ENCODE measurements at places on chromosomes 4 and X. TPM values are rescaled to one million over a fixed set of nuclear protein-coding genes. Genes with fewer than 3 reads are reported as not detected.

Gene DCLK2
- not detected for total RNA-seq

Gene PLP2
- total RNA-seq = 72.9 TPM

Gene TTC29
- total RNA-seq = not detected

Gene ATP8A1
- total RNA-seq = 18.2 TPM

Gene ANXA10
- total RNA-seq = not detected

Gene ZNF41
- 10.7 TPM for total RNA-seq

Gene ATP2B3
- 0.05 TPM for total RNA-seq

Gene PABPC1L2B
- not detected for total RNA-seq

Gene EDA
- total RNA-seq = 1.6 TPM

Gene PNMA3
- total RNA-seq = 0.67 TPM

Gene PAK3
- not detected for total RNA-seq

GRCh38 chr4:140300271-140300970 lies 73.0 kb upstream of the SCOC start:
- H3K4me3 ChIP-seq = no peak overlapping the region
- no peaks in the 10 kb centered on the region for H3K4me1 ChIP-seq
- H3K27me3 ChIP-seq = peaks cover 7% of the 10 kb centered on the region
- H3K36me3 ChIP-seq = no peaks in the 10 kb centered on the region
- no peak for DNase-seq

- H3K36me3 ChIP-seq = no peaks in the 10 kb centered on the region
- H3K27ac ChIP-seq = no peak overlapping the region
- no peak overlapping the region for H3K4me3 ChIP-seq
- H3K27me3 ChIP-seq = peaks cover 2% of the 10 kb centered on the region
- no peaks in the 10 kb centered on the region for H3K4me1 ChIP-seq
Observed at GRCh38 chr4:144967161-144967560, 130.8 kb downstream of the ANAPC10 start.

- DNase-seq = no peak
- no peak overlapping the region for H3K4me3 ChIP-seq
Observed at GRCh38 chr4:123555233-123555806, 158.7 kb downstream of the SPRY1 start.

- peaks cover 4% of the 10 kb centered on the region for H3K4me1 ChIP-seq
- peaks cover 18% of the 10 kb centered on the region for H3K27me3 ChIP-seq
- DNase-seq = no peak
- peak within 1 kb of the TSS; percentile 73 for H3K4me3 ChIP-seq
- H3K36me3 ChIP-seq = no peaks in the 10 kb centered on the region
Observed at GRCh38 chrX:135421932-135422809, at the start of gene SMIM10L2A. TSS of gene SMIM10L2A (plus strand) at chrX:135421944. CDS start at chrX:135422132, 188 bp downstream.

GRCh38 chr4:175787948-175788347 lies 24.1 kb downstream of the GPM6A start:
- H3K4me3 ChIP-seq = no peak overlapping the region
- no peaks in the 10 kb centered on the region for H3K4me1 ChIP-seq
- peaks cover 2% of the 10 kb centered on the region for H3K27me3 ChIP-seq
- no peak for DNase-seq
- no peak overlapping the region for H3K27ac ChIP-seq

- no peak for DNase-seq
- no peak overlapping the region for H3K4me3 ChIP-seq
- no peaks in the 10 kb centered on the region for H3K4me1 ChIP-seq
- H3K27me3 ChIP-seq = no peaks in the 10 kb centered on the region
- H3K27ac ChIP-seq = no peak overlapping the region
- no peaks in the 10 kb centered on the region for H3K36me3 ChIP-seq
Observed at GRCh38 chr4:8502371-8502770, 61.8 kb downstream of the TRMT44 start.

- H3K36me3 ChIP-seq = no peaks in the 10 kb centered on the region
- peaks cover 2% of the 10 kb centered on the region for H3K27me3 ChIP-seq
- no peak overlapping the region for H3K4me3 ChIP-seq
- no peaks in the 10 kb centered on the region for H3K4me1 ChIP-seq
- no peak for DNase-seq
- no peak overlapping the region for H3K27ac ChIP-seq
Observed at GRCh38 chr4:114277690-114278089, 298.2 kb upstream of the ARSJ start.

DNA sequence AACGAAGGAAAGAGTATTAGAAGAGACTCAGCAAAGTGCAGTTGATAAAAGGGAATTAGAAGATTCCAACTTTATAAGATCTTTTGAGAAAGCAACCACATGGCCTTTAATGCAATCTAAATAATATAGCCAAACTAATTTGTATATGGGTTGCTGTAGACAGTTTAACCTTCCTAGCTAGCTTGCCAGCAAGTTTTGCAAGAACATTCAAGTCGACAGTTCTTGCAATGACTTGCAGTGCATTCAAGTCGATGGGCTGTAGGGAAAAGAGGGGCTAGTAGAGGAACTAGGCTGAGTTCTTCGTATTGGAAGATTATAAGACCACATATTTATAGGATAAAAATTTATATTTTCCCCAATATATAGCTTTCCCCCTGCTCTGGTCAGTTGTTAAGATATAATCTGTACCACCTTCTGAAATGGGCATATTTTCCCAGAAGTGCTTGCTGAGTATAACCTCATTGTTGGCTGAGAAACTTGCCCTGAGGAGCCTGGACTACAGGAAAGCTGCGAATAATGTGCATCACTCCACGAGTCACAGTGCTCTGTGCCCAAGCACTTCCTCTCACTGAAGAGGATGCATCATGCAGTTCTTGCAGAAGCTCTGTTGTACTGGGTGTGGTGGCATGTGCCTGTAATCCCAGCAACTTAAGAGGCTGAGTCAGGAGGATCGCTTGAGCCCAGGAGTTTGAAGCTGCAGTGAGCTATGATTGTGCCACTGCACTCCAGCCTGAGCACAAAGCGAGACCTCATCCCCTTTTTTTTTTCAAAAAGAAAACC lies 56.7 kb downstream of the DOCK11 start:
- DNase-seq = no peak
- peaks cover 19% of the 10 kb centered on the region for H3K4me1 ChIP-seq
- no peaks in the 10 kb centered on the region for H3K27me3 ChIP-seq
- H3K36me3 ChIP-seq = peaks cover 17% of the 10 kb centered on the region

DNA sequence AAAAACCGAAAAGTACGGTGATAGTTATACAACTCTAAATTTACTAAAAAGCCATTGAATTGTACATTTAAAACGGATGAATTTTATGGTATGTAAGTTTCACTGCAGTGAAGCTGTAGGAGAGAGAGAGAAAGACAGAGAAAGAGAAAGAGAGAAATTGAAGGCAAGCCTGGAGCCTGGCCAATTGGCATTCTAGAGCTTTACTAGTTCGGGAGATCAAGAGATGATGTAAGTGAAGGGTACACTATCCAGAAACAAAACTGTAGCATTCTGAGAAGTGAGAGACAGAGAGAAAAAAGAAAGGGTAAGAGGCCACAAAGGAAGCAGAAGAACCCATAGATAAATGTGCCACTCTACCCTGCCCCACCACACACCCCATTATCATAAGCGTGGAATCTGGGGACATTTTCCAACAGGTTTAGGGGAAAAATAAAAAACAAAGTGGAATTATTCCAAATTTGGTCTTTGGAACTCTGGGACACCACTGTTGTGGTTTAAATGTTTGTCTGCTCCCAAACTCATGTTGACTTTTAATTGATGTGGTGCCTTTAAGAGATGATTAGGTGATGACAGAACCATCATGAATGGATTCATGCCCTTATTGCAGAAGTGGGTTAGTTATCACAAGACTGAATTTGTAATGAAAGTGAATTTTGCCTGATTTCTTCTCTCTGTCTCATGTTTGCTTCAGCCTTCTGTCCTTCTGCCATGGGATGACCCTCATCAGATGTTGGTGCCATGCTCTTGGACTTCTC lies 123.0 kb upstream of the PLS3 start:
- H3K4me1 ChIP-seq = no peaks in the 10 kb centered on the region
- no peaks in the 10 kb centered on the region for H3K27me3 ChIP-seq
- no peak for DNase-seq
- H3K27ac ChIP-seq = no peak overlapping the region
- H3K36me3 ChIP-seq = no peaks in the 10 kb centered on the region
- no peak overlapping the region for H3K4me3 ChIP-seq

DNA sequence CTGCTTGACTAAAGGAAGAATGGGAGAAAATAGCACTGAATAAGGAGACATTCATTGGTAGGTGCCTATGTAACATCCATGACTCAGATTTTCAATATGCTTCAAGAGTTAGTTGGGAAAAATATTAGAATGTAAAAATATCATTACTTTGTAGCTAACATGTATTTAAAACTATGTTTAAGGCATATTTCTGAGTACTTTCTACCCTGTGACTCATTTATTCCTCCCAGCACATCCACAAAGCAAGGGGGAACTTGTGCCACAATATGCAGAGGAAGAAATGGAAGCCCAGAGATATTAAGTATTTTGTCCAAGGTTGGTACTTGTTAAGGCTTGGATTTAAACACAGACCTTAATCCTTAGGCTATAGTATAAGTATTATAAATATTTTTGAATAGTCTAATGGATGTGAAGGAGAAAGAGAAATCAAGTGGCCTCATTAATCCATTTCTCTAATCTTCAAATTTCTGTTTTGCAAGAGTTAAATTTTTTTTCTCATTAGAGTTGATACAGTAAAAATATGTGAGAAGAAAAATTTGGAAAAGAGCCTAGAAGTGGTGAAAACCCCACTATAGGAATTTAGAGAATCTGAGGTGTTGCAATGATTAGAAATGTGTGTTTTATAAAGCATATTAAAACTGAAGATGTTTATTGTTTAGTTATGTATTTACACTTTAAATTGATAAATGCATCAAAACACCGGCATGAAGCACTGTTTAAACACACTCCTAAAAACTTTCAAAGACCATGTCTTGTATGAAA lies 149.3 kb upstream of the GYPA start:
- H3K4me3 ChIP-seq = no peak overlapping the region
- H3K4me1 ChIP-seq = no peaks in the 10 kb centered on the region
- no peaks in the 10 kb centered on the region for H3K36me3 ChIP-seq
- no peaks in the 10 kb centered on the region for H3K27me3 ChIP-seq
- H3K27ac ChIP-seq = no peak overlapping the region

- no peaks in the 10 kb centered on the region for H3K4me1 ChIP-seq
- no peak for DNase-seq
- H3K27me3 ChIP-seq = no peaks in the 10 kb centered on the region
- no peak overlapping the region for H3K27ac ChIP-seq
- H3K36me3 ChIP-seq = no peaks in the 10 kb centered on the region
Observed at GRCh38 chrX:84078991-84079390, 109.0 kb downstream of the RPS6KA6 start.

- peak overlapping the region; percentile 85 for H3K4me3 ChIP-seq
- DNase-seq = no peak
- peaks cover 48% of the 10 kb centered on the region for H3K4me1 ChIP-seq
Observed at GRCh38 chr4:121698236-121698671, 1.5 kb upstream of the ANXA5 start.

- H3K36me3 ChIP-seq = peaks cover 4% of the 10 kb centered on the region
- no peak for DNase-seq
- H3K4me3 ChIP-seq = no peak overlapping the region
- no peak overlapping the region for H3K27ac ChIP-seq
- no peaks in the 10 kb centered on the region for H3K27me3 ChIP-seq
Observed at GRCh38 chr4:7787067-7787466, 152.6 kb downstream of the AFAP1 start.

- no peaks in the 10 kb centered on the region for H3K36me3 ChIP-seq
- H3K4me3 ChIP-seq = no peak overlapping the region
- no peaks in the 10 kb centered on the region for H3K4me1 ChIP-seq
- no peak for DNase-seq
Observed at GRCh38 chr4:147594578-147594977, 22.6 kb upstream of the TMEM184C start.

- peaks cover 88% of the 10 kb centered on the region for H3K27me3 ChIP-seq
- peaks cover 20% of the 10 kb centered on the region for H3K4me1 ChIP-seq
- no peaks in the 10 kb centered on the region for H3K36me3 ChIP-seq
- no peak overlapping the region for H3K4me3 ChIP-seq
- no peak for DNase-seq
- H3K27ac ChIP-seq = peak overlapping the region; percentile 20
Observed at GRCh38 chr4:153788051-153788412, 851 bp downstream of the SFRP2 start.

GRCh38 chr4:172411149-172411548 lies 597.9 kb downstream of the GALNTL6 start:
- no peak overlapping the region for H3K27ac ChIP-seq
- DNase-seq = no peak
- no peak overlapping the region for H3K4me3 ChIP-seq
- H3K36me3 ChIP-seq = no peaks in the 10 kb centered on the region
- H3K4me1 ChIP-seq = no peaks in the 10 kb centered on the region

DNA sequence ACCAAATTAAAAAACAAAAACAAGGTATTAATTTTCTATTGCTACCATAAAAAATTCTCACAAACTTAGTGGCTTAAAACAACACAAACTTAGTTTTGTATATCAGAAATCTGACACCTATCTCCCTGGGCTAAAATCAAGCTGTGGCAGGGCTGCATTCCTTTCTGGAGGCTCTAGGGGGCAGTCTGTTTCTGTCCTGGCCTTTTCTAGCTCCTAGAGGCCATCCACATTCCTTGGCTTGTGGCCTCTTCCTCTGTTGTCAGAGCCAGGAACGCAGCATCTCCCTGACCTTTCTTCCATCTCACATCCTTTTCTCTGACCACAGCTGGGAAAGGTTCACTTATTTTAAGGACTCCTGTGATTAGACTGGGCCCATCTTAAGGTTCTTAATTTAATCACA lies 38.9 kb upstream of the TLR2 start:
- no peak overlapping the region for H3K4me3 ChIP-seq
- H3K4me1 ChIP-seq = peaks cover 32% of the 10 kb centered on the region
- no peaks in the 10 kb centered on the region for H3K27me3 ChIP-seq
- no peak for DNase-seq
- no peak overlapping the region for H3K27ac ChIP-seq

- H3K27me3 ChIP-seq = no peaks in the 10 kb centered on the region
- no peak overlapping the region for H3K27ac ChIP-seq
Observed at GRCh38 chrX:147069926-147070325, 255.4 kb upstream of the CXorf51A start.

DNA sequence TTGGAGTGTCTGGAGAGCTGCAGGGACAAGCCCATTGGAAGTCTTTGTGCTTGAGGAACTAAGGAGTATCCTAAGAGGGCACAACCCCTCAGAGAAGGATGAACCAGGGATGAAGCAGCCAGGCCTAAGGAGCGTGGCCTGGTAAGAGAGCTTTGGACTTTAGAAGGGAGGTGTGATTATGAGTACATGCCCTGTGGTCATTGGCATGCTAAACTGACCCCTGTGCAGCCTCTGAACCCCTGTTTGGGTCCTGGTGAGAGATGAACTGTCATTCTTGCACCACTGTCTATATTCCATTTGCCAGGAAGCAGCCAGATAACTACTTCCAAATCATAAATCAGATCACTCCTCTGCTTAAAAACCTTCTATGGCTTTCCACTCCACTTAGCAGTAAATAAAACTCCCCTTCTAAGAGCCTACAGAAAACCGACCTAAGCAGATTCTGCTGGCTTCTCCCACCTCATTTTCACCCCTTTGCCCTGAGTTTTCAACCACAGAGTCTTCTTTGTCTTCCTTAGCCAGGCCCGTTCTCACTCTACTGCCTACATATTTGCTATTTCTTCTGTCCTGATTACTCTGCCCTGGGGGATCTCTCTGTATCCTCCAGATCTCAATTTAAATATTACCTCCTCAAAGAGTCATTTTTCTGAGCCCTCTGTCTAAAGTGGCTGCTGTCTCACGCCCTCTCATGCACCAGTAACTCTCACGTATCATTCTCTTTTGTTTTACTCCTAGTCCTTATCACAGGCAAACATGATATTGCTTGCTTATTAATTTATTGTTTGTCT lies 56.7 kb downstream of the MID1IP1 start:
- no peak overlapping the region for H3K4me3 ChIP-seq
- no peaks in the 10 kb centered on the region for H3K4me1 ChIP-seq
- no peaks in the 10 kb centered on the region for H3K27me3 ChIP-seq
- no peaks in the 10 kb centered on the region for H3K36me3 ChIP-seq
- no peak overlapping the region for H3K27ac ChIP-seq

GRCh38 chr4:156188596-156188995 lies 234.9 kb upstream of the CTSO start:
- H3K4me1 ChIP-seq = no peaks in the 10 kb centered on the region
- no peak for DNase-seq
- H3K27ac ChIP-seq = no peak overlapping the region
- no peaks in the 10 kb centered on the region for H3K36me3 ChIP-seq

All from activated T-helper 1 cell treated with anti-CD3 and anti-CD28 coated beads, Interleukin-12 subunit alpha, Interleukin-12 subunit beta, Interleukin-2, Interleukin-4 antibody, amounts not matched to agents 30 ng/mL and 10 ng/mL and 1 ng/mL, durations not matched to agents 14 hours and 24 hours and 36 hours (primary cell).